Stimulated activated CD4-positive, alpha-beta T cell treated with anti-CD3 and anti-CD28 coated beads, Interleukin-2, amount 100 ng/mL, for 48 hours (primary cell): ENCODE measurements at places on chromosomes 16 and 17.

DNA sequence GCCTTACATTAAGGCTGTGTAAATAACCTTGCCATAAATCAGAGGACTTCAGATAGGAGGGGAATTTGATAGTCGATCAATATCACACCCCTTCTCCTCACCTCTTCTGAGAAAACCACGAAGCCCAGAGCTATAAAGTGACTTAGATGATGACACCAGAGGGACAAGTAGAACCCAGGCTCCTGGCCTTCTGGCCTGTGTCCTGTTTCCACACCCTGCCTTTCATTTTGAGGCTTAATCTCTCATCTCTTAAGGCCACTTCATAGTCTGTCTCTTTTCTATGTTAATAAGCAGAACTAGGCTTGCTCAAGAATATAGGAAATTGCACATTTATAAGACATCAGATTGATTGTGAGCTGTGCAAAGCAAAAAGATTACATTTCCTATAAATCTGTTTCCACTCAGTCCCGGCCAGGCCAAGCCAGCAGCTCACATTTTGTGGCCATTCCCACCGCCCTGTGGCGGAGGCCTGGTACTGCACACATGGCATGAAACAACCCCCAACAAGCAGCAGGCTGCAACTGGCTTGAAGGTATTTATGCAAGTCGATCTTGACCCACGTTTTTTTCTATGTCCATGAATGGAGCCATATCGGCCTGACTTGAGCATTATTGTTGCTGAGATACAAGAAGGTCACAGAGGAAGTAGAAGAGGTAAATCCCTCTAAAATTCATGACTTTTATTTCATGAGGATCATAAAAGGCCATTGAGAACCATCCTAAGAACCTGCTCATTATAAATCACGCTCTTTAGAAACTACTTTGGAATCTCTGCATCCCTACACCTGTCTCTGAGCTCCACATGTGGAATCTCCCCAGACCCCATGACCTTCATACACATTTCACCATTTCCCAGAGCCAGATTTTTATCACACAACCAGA, 93.7 kb downstream of the PMP22 start:
- DNase-seq = peak; percentile 16

DNA sequence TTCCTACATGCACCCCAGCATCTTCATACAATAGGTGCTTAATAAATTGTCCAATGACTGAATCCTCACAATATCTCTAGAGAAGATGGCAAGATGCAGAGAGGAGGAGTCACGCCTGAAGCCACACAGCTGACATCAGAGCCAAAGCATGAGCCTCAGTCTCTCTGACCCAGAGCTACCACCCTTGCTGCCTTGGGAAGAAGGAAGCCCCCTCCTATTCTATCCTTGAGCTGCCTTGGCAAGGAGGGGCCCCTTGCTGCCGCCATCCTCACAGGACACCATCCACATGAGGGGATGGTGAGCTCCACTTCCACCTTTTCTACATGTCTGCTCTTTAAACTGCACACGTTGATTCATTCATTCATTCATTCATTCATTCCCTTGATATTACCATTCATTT, 37.0 kb upstream of the C16orf78 start:
- DNase-seq = no peak

DNA sequence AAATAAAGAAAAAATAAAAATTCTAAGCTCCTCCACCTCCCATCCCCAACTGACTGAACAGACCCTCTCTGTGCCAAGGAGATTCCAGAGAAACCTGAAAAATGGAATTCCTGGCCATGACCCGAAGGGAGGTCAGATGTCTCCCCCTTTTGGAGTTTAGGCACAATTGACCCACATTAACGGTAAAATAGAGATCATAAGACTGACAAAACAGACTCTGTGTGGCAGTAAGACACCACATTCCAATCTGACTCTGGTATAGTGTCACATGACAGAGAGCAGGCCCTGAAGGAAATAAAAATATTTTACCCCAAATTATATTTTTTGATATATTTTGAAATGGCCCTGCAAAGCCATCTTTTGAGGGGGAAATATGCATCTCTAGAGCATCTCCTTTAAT, 115.1 kb upstream of the ZKSCAN2 start:
- no peak for DNase-seq

- DNase-seq = peak; percentile 28
Observed at GRCh38 chr16:69187446-69188235, 677 bp downstream of the SNTB2 start.

DNA sequence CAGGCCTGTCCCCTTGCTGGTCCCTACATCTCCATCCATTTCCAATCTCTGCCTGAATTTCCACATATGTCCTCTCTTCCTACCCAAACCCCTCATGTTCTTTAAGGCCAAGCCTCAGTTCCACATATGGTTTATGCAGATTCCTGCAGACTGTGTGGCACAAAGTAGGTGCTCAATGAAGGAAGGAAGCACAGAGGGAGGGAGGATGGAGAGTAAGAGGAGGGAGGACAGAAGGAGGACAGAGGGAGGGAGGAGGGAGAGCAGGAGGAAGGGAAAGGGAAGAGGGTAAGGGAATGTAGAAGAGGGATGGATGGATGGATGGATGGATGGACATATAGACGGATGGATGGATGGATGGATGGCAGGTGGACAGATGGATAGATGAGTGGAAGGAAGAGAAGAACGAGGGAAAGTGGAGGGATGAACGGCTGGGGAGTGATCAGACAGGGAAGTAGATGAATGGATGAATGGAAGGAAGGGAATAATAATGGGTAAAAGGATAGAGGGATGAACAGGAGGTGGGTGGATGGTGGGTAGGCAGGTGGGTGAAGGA, 7.7 kb upstream of the KRT14 start:
- DNase-seq = no peak

DNA sequence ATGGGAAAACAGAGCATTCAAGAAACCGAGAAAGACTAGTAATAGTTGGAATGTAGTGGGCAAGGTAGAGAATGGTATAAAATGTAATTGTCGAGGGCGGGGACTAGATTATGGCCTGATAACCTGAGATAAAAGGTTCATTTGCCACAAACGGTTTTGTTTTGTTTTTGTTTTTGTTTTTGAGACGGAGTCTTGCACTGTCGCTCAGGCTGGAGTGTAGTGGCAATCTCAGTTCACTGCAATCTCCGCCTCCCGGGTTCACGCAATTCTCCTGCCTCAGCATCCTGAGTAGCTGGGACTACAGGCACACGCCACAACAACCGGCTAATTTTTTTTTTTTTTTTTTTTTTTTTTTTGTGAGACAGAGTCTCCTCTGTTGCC, 1.4 kb downstream of the NEK8 start:
- no peak for DNase-seq

GRCh38 chr16:11393861-11394592, 48.8 kb downstream of the RMI2 start:
- no peak for DNase-seq

DNA sequence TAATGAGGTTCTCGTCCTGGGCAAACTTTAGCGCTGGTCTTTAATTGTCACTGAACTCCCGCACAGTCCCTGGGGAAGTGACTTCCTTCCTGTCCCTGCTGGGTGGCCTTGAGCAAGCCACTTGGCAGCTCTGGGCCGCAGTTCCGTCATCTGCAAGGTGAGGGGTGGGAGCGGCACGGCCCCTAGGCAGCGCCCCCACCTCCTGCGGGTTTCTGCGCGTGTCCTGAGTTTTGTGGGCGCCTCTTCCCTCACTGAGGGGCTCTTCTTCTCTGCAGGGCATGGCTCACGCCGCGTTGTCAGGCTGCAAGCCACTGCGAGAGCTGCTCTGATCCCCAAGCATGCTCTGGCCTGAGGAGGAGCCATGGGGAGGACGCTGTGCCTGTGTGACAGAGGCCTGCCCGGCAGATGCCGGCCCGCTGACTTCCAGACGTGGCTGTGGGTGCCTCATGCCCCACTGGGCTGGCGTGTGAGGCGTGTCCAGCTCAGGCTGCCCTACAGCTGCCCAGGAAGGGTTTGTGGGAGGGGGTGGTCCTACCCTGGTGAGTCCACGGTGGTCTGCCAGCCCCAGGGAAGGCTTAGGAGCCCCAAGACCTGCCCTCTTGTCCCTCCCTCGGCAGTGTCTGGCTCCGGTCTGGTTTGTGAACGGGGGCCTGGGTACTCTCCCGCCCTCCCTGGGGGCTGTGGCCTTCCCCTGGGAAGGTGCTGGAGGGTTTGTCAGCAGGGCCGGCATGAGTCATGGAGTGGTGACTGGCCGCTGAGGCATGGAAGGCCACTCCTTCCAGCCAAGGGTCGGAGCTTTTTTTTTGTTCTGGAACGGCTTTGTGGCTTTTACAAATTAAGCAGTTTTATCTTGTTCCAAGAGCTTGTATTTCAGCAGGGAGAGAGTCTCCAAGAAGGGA, 182.0 kb downstream of the SEC14L1 start:
- DNase-seq = no peak

GRCh38 chr17:17109256-17109655, 67.0 kb downstream of the MPRIP start:
- DNase-seq = no peak

DNA sequence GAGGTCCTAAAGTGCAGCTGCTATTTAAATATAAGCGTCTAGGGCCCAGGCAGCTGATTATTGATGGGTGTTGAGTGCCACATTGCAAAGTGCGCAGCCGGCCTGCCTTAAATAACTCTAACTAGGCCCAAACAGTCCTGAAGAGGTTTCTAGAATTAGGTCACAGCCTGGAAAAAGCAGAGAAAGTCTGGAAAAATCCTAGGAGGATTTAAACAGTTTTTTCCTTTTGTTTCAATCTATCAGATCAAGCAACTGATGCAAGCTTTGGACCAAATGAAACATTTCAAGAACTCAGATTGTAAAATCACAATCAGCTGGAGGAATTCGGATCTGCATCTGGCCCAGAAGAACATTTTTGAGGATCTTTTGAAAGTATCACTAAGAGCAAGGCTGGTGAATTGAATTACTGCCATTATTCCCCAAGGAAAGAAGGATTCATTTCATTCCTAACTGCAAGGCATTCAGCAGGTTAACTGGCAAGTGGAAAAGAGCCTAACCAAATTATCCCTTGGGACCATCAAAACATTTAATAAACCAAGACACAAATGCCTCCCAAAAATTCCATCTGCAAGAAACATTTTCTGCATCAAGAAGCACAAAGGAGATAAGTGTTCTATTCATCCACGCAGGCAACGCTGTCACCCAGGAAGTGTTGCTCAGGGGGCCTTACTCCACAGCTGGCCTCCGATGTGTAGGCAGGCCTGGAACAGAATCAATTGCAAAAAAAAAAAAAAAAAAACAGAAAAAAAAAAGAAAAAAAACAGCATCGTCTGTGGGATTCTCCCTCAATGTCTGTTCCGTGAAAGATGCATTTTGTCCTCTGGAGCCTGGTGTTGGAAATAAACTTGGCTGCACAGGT, 46.1 kb downstream of the IRX3 start:
- no peak for DNase-seq

DNA sequence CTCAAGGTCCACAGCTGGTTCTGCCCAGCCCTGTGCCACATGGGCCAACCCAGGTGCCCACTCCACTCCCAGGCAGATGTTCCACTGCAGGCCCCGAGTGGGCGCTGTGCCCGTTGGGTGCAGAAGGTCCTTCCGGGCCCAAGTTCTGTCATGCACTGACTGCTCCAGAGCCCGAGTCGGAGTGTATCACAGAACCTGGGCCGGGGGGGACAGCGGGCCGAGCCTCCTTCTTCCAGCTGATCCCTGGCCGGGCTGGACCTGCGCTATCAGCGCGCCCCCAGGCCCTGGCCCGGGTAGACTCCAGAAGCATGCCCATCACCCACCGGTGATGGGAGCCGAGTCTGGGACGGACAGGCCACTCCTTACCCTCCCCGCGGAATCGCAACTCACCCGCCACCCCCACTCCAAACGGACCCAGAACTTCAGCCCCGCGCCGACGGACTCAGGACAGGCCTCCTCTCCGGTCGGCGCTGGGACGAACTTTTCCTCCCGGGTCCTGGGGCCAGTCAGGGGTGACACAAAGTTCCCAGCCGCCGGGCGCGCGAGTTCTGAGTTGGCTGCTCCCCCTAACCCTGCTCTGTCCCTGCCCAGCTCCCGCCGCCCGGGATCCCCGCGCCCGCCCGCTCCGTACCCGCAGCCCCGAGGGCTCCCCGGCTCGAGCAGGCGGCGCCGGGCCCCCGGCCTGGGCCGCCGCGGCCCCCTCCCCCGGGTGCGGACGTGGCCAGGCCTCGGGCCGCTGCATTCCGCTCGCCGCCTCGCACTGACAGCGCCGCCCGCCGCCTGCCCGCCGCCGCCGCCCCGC, at the start of gene COPZ2:
COPZ2 (minus strand) TSS at position 762 of the 802 bp plus-strand sequence; CDS start at position 742, 20 bp downstream.
- peak; percentile 56 for DNase-seq

DNA sequence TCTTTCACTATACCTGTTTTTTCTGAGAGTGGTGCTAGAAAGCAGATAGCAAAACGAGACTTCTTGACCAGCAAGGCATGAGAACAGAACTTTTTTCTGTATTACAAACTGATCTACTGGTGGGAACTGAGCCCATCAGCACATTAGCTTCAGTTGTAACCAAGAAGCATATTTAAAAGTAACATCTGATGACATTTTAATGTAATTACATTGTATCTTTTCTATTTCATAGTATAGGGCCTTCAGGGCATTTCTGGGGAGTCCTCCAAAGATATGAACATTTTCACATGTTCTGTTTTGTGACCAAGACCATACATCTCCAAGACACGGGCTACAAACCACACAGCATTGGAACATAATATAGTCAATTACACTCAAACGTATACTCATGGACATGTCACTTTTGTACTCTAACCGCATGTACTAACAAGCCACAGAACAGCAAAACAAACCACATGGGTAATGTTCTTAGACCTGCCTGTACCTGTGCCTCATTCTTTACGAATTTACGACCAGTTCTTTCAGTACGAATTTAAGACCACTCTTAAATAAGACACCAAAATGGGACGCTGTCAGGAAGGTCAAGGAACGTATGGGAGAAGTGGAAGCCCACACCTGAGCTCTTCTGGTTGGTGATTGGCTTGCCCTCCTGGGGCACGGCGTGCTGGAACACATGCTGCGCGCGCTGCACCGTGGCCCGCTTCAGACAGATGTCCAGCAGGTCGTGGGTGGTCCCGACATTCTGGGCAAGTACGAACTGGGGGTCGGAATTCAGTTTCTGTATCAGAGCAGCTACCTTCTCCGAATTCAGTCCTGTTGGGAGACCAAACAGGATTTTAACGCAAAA, 825 bp downstream of the BLMH start:
- peak; percentile 32 for DNase-seq

DNA sequence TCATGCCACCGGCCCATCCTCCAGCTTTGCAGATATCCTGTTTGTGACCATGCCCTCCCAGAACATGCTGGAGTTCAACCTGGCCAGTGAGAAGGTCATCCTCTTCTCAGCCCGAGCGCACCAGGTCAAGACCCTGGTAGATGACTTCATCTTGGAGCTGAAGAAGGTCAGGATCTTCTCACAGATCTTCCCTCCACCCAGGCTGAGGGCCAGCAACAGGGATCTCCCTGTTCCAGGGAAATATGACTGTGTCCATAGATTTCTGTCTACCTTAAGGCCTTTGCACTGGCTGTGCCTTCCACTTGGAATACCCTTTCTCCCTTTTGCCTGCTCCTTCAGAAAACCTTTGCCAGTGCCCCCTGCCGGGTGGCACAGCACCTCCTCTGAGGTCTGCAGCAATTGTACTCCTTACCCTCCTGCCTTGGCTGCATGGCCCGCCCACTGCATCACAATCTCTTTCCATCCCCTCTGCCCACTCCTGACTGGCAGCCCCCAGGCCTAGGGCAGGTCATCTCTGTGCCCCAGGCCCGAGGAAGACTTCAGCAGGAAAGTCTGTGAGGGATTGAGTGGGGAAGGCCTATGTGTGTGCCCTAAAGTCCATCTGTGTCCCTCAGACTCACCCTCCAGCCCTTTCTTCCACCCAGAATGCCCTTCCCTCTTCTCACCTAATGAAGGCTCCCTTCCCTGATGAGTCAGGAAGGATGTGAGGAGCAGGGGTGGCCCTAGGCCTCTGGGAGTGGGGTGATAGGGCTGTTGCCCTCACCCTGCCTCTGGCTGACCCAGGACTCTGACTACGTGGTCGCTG, 27.3 kb upstream of the ALKBH5 start:
- DNase-seq = no peak

- no peak for DNase-seq
Observed at GRCh38 chr17:74128456-74129211, 74.8 kb upstream of the RPL38 start.
